ENCODE measurements at places on chromosomes 4 and X.

DNA sequence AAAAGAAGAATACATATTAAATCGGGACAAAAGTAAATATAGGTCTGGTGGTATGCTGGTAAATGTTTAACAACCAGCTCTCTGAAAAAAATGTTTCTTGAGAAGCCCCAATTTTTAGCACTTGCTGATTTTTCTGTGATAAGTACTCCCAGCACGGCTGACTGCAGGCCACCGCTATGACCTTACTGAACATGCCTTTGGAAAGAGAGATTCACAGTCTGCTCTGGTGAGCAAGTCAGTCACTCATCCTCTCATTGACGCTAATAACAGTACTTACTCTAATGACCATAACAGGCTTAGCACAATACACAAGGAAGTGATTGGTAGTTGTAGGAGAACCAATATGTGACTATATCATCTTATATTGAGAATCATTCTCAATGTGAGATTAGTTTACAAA is 98.9 kb upstream of the BLTP1 start:
- DNase-seq, result no peak

DNA sequence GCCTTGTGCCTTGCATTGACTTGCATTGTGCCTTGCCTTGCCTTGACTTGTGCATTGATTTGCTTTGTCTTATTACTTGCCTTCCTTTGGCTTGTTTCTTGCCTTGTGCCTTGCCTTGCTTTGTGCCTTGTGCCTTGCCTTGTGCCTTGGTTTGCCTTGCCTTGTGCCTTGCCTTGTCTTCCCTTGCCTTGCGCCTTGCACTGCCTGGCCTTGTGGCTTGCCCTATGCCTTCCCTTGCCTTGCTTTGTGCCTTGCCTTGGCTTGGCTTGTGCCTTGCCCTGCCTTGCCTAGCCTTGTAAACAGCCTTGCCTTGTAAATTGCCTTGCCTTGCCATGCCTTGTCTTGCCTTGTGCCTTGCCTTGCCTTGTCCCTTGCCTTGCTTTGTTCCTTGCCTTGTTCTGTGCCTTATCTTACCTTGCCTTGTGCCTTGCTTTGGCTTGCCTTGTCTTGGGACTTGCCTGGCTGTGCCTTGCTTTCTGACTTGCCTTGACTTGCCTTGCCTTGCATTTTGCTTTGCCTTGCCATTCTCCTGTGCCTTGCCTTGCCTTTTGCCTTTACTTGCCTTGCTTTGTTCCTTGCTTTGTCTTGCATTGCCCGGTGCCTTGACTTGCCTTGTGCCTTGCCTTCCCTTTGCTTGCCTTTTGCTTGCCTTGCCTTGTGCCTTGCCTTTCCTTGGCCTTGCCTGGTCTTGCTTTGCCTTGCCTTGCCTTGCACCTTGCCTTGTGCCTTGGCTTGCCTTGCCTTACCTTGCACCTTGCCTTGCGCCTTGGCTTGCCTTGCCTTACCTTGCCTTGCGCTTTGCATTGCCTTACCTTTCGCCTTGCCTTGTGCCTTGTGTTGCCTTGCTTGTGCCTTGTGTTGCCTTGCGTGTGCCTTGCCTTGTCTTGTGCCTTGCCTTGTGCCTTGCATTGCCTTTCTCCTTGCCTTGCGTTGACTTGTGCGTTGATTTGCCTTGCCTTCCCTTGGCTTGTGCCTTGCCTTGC is 97.5 kb downstream of the TAB3 start:
- DNase-seq, result no peak

GRCh38 chrX:50787099-50787498 is 26.9 kb downstream of the SHROOM4 start:
- DNase-seq, result no peak

- no peak for DNase-seq
These were observed 24.6 kb upstream of the NWD2 start for GRCh38 chr4:37219990-37220389.

- DNase-seq, result no peak
These were observed 320.5 kb upstream of the EMCN start for GRCh38 chr4:100838286-100838685.

DNA sequence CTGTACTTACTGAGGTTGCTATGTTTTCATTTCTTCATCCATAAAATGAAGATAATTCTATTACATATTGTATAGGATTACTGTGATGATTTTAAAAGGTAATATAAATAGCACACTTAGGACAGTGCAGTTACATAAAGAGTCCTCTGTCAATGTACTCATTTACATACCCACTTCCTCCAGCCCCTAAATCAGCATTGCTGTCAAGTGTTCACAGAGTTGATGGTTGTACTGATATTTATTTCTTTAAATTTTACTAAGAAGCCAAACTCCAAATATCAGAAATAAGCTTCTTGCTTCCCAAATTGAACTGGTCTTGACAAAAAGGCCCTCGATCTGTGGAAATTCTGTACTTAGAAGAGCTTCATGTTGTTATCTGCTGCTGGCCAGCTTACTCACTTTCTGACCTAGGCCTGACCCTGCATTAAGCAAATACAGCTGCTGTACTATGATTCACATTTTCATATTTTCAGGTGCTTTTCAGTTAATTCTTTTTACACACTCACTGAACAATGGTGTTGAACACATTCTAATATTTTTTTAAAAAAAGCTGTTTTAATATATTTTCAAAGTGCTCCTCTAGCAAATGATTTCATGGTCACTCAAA is 259.6 kb downstream of the UNC5C start:
- DNase-seq, result no peak

- DNase-seq, result no peak
These were observed 394.7 kb downstream of the IL1RAPL1 start for GRCh38 chrX:28981952-28982351.

- no peak for DNase-seq
These were observed 166.8 kb downstream of the AFAP1 start for GRCh38 chr4:7772711-7773385.

GRCh38 chr4:25184056-25184455 is 23.8 kb upstream of the SEPSECS start:
- DNase-seq, result no peak

GRCh38 chr4:6420036-6420435 is 52.4 kb downstream of the PPP2R2C start:
- DNase-seq, result no peak

GRCh38 chrX:16786139-16786790 is at the start of gene TXLNG:
TSS of gene TXLNG (plus strand) at chrX:16786466. CDS start at chrX:16786488, 22 bp downstream.
- peak; percentile 97 for DNase-seq

DNA sequence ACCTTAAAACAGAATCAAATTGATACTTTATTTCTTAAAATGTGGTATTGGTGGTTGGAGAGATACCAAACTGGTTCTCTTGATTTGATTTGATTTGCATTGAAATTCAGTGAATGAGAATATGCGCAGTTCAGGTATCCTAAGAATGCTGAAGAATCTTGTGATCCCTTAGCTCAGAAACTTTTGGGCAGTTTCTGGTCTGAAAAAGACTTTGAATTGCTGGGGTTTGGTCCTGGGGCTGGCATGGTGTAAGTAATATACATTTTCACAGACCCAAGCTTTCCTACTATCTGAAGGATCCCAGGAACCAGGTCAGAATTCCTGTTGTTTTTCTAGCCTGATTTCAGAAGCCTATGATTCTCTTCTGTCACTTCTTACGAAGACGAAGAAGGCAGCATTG is 6.6 kb downstream of the RAB33B start:
- no peak for DNase-seq

DNA sequence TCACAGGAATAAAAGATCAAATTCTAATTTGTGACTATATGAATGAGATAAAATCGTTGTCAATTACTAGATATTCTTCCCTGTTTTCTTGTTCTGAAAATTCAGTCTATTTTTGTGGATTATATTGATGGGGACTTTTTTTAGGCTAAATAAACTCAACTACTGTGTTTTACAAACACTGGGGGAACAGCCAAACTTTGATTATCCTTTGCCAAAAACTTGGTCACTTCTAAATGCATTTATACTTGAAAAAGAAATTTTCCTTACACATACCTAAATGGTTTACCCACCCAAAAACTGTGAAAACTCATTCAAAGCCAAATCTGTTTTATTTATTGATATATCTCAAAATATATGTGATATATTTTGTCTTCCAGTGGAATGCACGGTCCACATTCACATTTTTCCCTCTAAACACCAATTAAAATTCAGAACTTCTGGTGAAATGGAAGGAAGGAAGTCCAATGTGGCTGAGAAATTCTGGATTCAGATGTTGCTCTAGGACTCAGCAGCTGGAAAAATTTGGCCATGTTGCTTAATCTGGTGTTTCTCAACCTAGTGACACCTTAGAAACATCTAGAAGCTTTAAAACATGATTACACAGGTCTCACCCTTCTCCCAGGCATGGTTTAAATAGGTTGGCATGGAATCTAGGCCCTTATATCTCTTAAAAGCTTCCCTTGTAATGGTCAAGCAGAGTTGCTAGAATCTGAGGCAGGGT is 28.6 kb upstream of the ARHGAP24 start:
- no peak for DNase-seq

- DNase-seq, result no peak
These were observed 508.7 kb upstream of the DIPK2B start for GRCh38 chrX:45709381-45709780.

GRCh38 chr4:141914746-141915145 is 278.4 kb downstream of the IL15 start:
- DNase-seq, result no peak

DNA sequence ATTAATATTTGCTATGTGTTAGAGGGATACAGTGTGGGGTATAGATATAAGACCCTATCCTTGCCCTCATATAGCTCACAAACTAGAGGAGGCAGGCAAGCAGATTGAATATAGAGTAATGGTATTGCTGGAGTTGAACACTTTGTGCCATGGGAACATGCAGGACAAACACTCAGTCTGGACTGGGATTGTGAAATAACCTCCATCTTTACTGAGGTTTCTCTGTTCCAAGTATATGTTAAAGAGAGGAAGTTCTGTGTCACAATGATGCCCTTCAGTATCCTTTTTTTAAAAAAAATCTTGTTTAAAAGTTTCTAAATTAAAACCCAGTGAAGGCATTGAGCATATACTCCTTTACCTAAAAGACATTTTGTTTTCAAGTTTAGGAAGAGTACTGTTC is 8.7 kb downstream of the FABP2 start:
- no peak for DNase-seq

- DNase-seq, result no peak
These were observed 173.0 kb upstream of the PCDH18 start for GRCh38 chr4:137705171-137705783.

All from NCI-H2107 (cell line).